ENCODE measurements at places on chromosomes 1 and 21. TPM values are rescaled to one million over a fixed set of nuclear protein-coding genes. Genes with fewer than 3 reads are reported as not detected.

DNA sequence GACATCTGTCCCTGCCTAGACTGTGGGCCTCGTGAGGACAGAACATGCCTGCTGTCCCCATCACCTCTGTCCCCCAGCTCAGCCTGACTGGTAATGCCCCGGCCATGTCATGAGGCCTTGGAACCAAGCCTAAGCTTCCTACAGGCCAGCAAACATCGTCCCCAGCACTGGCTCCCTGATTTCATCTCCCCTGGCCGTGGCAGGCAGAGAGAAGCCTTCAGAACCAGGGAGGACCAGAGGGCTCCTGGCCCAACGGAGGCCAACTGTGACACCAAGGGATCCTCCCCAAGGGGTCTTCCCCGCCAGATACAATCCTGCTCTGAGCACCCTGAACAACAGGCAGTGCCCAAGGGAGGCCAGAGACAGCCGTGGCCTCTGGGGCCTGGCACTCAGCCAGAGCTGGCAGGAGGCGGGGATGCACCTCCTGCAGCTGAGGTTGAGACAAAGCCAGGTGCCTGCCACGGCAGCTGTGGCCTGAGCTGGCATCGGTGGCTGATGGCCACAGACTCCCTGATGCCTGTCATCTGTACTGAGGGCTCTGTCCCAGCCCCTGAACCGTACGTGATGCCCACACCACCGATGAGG lies 9.9 kb upstream of the NPHP4 start:
- no peak for DNase-seq

Gene CASQ2
- 30.2 TPM for total RNA-seq

DNA sequence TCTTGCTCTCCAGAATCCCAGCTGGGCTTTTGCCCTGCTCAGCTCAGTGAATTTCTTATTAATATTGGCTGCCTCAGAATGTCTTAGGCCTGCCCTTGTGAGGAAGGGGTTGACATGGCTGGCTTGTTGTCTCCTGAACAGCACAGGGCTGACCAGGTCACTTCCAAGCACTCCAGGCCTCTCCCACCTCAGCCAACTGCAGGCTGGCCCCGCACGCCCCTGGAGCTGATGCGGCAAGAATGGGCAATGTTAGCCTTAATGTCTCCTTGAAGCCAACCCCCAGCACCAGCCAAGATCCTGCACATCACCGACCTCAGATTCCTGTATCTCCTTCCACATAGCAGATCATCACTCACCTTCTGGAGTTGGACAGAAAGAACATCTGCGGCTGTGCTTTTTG lies 598.6 kb downstream of the AJAP1 start:
- no peak for DNase-seq

Gene LCE6A
- total RNA-seq, result not detected

DNA sequence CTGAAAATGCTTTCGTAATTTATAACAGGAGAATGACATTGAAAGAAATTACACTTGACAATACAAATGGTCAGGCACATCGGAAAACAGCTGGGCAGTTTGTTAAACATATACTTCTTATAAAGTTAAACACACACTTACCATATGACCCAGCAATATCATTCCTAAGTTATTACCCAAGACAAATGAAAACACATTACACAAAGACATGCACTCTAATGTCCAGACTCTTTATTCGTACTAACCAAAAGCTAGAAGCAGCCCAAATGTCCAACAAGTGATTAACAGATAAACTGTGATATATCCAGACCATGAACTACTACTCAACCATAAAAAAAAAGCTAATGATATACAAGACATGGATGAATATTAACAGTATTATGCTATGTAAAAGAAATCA lies 8.5 kb downstream of the AKT3 start:
- DNase-seq, result no peak

DNA sequence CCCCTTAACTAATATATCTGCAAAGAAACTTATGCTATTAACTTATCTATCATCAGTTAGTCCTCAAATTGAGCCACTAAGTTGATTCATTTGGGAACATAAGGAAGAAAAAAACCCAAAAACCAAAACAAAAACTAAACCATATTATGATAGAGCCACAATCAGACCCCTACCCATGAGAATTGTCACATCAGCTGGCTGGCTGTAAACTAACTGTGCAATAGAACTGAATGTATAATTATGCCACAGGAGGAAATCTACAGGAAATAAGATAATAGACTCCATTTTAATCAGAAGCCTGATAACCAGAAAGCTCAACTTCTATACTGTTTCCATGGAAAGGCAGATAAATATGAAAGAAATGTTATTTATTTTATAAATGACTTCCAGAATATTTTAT lies 110.0 kb downstream of the RGL1 start:
- no peak for DNase-seq

GRCh38 chr1:198175423-198176170 lies 18.8 kb downstream of the NEK7 start:
- DNase-seq, result no peak

DNA sequence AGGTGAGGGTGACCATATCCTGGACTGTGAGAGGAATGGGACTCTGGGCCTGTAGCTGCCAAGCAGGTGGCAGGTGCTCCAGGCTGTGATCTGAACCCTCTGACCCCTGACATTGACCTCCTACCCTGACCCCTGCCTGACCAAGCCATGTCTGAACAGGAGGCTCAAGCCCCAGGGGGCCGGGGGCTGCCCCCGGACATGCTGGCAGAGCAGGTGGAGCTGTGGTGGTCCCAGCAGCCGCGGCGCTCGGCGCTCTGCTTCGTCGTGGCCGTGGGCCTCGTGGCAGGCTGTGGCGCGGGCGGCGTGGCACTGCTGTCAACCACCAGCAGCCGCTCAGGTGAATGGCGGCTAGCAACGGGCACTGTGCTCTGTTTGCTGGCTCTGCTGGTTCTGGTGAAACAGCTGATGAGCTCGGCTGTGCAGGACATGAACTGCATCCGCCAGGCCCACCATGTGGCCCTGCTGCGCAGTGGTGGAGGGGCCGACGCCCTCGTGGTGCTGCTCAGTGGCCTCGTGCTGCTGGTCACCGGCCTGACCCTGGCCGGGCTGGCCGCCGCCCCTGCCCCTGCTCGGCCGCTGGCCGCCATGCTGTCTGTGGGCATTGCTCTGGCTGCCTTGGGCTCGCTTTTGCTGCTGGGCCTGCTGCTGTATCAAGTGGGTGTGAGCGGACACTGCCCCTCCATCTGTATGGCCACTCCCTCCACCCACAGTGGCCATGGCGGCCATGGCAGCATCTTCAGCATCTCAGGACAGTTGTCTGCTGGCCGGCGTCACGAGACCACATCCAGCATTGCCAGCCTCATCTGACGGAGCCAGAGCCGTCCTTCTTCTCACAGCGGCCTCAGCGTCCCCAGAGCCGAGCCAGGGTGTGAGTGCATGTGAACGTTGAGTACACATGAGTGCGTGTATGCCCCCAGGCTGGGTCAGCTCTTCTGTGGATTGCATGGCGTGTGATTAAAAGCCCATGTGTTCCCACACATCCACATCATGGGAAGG lies 3.1 kb downstream of the TMEM125 start:
- no peak for DNase-seq

Gene HSD3B2
- not detected for total RNA-seq

DNA sequence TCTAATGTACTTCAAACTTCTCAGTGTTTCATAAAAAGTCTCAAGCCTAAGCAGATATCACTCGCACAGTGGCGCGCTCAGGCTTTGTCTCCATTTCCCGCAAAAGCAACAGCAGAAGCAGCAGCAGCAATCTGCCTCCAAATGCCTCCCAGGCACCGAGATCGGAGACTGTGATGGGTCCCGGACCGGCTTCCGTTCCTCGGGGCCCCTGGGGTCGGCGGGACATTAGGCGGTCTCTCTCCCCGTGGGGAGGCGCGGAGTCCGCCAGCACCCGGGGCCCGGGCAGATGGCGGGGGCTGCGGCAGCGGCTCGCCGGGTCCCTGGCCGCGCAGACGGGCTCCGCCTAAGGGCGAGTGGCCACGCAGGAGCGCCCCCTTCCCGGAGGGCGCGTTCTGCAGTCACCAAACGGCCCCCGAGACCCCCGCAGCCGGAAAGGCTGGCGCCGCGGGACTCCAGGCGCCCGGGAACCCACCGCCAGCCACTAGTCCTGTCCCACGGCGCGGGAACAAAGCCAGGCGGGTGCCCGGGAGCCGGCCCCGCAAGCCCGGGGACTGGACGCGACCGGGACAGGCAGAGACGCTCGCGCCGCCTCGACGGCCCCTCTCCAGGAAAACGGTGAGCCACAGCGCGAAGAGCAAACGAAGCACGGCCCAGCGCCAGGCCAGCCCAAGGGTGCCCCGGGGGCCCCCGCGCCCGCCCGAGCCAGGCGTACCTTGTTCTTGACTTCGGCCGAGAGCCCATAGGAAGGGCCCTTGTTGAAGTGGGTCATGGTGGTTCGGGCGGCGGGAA lies 590 bp downstream of the CNN3 start:
- DNase-seq, result peak; percentile 74

DNA sequence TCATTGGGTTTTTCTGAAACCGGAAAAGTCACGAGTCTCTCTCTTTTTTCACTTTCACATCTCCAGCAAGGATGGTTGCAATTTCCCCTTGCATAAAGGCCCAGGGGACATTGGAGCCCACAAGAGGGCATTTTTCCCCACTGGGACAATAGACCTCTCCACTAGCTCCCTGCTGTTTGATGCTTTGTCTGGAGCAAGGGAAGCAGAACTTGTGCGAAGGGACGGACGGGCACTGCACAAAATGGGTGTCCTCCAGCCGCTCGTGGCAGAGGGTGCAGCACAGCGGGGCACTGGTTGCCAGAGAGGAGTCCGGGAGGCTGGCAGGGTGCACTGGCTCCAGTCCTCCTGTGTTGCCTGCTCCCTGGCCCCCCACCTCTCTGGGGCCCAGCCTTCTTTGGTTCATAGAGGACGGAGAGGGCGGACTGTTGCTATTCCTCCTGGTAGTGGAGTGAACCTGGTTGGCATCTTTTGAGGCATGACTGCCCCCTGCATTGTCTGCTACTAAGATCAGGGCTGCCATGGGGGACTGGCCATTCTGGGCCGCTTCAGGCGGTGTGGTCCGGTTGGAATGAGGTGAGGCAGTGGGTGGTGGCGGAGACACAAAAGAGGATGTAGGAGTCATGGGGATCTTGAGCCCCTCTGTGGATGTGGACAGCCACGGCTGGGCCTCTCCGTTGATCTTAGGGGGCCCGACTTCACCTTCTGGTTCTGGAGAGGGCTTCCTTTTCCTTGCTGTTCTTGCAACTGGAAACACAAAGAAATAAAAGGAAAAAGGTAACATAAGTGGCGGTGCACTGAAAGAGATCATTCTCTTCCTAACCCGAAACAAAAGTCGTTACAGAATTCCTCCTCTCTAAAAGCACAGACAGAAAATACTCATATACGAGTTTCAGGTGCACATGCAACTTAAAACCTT lies 2.6 kb downstream of the IRF2BP2 start:
- no peak for DNase-seq

DNA sequence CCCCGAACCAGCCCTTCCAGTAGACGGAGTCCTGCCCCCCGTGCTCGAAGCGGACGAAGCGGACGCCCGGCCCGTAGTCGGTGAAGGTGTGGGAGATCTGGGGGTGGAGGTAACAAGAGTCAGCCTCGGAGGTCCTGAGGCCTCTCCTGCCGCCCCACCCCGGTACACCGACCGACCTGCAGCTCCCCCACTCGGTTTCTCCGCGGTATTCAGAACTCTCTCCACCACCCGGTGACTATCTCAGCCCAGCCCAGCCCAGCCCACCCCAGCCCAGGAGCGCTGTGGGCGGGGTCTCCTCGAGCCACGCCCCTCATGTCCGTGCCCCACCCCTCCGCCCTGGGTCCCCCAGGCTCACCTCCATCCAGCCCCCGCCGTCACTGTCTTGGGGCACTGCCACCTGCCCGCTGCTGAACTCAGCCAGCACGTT lies 5.5 kb downstream of the FBXO2 start:
- no peak for DNase-seq

GRCh38 chr1:55592122-55592521 lies 377.0 kb upstream of the USP24 start:
- DNase-seq, result no peak

DNA sequence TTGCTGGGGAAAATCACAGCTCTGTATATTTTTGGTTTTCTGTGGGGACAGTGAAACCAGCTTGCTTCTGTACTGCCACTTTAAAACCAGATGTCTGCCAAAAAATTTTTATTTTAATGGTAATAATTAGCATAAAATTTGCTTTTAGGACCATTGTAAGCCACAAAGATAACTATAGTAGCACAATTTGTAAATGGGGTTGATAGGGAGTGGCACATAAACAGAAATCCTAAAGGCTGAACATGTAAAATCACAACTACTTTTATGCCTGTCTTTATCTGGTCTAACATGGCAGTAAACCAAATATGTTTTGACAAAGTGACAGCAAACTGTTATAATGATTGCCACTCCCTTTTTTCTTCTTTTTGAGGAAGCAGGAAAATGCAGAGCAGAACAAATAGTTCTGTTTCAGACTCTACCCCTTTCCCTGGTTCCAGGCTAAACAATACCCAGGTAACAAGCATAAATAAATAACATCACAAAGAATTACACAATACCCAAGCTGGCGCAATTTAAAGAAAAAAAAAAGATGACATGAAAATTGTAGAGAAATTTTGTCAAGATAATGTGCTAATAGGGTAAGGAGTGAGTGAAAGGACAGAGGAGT lies 24.0 kb upstream of the CCDC181 start:
- no peak for DNase-seq

- no peak for DNase-seq
These were observed 6.2 kb downstream of the CROCC start for GRCh38 chr1:16927711-16928485.

Gene PCP4L1
- total RNA-seq, result 0.77 TPM

DNA sequence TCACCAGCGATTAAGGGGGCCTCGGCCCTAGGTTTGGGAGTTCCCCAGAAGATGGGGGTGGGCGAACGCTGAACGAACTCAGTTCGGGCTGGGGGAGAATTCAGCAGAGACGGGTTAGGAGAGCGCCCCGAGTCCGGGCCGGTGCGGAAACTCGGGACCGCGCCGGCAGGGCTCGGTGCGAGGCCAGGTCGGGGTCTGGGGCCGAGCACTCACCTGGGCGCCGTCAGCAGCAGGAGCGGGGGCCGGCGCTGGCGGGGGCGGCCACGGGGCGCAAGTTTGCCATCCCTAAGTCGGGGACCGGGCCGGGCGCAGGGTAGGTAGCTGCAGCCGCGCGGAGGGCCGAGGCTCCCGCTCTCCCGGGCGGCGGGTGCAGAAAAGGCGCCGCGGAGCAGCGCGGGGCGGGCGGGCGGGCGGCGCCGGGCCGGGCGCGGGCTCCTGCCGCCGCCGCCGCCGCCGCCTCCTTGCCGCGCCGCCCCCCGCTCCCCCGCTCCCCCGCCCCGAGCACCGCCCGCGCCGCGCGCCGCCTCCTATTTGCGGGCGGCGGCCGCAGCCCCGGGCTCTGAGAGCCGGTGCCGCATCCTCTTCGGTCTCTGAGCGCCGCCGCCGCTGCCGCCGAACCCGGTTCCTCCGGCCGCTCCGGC lies 349 bp downstream of the ADGRB2 start:
- DNase-seq, result no peak

DNA sequence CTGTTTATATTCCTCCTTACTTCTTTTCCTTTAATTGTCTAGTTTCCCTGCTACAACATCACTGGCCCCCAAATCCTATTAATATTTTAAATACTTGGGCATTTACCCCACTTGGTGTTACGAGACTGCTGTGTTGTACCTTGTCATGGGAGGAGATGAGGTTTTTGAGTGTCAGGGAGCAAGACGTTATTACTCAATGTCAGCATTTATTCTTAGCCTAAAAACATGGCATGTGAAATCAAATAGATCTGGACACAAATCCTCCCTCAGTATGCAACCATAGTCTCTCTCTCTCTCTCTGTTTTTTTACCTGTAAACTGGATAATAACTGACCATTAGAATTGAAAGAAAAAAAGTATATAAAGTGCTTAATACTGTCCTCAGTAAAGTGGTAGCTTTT lies 4.6 kb downstream of the LRRC8B start:
- no peak for DNase-seq

Gene UBE4B
- total RNA-seq, result 54.2 TPM

All from uterus (tissue), 4 donors.